ENCODE measurements at places on chromosomes 6 and 20. TPM values are rescaled to one million over a fixed set of nuclear protein-coding genes. Genes with fewer than 3 reads are reported as not detected.

DNA sequence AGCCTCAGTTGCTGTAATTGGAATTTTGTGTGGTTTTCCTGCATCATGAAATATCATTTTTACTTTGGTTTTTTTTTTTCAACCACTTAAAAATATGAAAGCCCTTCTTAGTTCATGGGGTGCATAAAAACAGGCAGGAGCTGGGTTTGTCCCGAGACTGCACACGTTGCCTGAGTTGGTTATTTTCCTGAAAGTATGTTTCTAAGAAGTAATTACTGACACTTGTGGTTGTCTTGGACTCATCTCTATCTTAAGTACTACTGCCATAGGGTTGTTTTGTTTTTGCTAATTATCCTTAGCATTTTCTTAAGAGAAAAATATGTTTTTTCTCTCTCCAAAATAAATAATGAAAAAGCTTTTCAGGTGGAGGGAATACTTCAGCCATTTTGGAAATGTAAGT lies 40.1 kb downstream of the FAM120B start:
- DNase-seq = no peak

- peak; percentile 22 for DNase-seq
Measured at GRCh38 chr6:94835264-94835663, 742.1 kb upstream of the MANEA start.

Gene SLC22A7
- total RNA-seq = not detected

DNA sequence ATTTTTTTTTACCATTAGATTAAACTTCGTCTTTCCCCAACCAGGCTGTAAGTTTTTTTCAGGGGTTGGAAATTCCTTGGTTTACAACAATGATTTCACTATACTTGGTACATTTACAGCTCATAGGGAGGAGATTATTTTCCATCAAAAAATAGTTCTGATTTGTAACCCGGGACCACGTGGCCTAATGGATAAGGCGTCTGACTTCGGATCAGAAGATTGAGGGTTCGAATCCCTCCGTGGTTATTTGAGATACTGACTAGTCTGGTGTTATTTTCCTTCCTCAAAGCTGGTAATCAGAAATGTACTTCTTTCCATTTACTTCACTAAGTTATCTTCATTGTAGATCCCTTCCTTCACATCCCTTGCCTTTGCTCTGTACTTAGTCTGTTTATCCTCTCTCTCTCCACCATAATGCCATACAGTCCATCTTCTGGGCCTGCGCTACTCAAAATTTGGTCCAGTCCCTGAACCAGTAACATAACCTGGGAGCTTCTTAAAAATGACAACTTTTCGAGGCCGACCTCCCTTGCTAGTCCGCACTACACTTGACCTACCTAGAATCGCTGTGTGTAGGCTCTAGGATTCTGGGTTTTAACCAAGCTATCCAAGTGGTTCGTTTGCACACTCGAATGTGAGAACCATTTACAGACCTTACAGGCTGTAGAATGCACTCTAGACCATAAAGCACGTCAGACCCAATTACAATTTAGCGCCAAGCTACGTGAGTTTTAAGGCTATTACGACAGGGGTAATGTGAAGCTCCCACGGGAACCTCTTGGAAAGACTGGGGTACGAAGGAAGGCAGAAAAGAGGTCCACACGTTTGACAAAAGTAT lies 42.1 kb upstream of the BTN3A2 start:
- DNase-seq = peak; percentile 96

DNA sequence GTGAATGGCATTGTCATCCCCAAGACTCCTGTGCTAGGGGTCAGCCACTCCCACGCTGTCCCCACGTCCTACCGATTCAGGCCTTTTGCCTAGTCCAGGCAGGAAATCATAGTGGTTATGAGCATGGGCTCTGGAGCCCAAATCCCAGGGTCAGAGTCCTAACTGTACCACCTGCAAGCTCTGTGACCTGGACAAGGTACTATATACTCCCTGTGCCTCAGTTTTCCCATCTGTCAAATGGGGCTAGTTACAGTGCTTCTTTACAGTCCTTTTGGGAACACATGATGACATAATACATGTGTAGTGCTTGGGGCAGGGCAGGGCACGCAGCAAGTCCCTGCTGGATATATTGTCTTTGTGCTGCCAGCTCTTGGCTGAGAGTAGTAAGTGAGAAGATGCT lies 27.2 kb downstream of the EFCAB8 start:
- no peak for DNase-seq

Gene PPP1R16B
- total RNA-seq = 0.12 TPM

GRCh38 chr6:140314682-140315081 lies 940.2 kb upstream of the CITED2 start:
- DNase-seq = no peak

- DNase-seq = no peak
Measured at GRCh38 chr6:139099984-139100383, 34.9 kb upstream of the HECA start.

DNA sequence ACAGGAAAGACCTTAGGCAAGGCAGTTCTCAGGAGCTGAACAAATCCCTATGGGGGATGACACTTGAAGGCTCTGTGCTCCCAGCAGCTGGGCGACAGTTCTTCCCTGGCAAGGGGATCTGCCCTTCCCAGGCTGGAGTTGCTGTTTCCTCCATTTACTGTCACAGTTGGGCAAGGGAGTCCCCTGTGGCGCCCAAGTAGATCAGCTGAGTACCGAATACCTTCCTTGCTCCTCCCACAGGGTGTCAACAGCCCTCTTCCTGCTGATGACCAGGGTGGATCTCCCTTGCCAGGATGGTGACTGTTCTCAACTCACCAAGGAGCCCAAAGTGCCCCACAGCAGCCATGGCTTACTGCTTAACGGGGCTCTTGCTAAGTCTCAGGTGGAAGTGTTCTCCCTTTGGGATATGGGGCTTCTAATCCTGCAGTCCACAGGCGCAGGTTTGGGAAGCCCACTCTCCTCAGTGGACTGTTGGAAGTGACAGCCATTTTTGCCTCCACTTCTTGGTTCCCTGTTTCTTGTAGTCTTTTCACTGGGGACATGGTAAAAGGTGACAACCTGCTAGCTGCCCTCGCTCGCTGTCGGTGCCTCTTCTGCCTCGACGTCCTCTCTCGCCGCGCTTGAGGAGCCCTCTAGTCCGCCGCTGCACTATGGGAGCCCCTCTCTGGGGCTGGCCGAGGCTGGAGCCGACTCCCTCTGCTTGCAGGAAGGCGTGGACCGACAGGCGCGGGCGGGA lies 5.7 kb upstream of the PSMG4 start:
- no peak for DNase-seq

- peak; percentile 70 for DNase-seq
Measured at GRCh38 chr6:3805448-3806123, 43.6 kb upstream of the FAM50B start.

Gene PDYN
- total RNA-seq = not detected

DNA sequence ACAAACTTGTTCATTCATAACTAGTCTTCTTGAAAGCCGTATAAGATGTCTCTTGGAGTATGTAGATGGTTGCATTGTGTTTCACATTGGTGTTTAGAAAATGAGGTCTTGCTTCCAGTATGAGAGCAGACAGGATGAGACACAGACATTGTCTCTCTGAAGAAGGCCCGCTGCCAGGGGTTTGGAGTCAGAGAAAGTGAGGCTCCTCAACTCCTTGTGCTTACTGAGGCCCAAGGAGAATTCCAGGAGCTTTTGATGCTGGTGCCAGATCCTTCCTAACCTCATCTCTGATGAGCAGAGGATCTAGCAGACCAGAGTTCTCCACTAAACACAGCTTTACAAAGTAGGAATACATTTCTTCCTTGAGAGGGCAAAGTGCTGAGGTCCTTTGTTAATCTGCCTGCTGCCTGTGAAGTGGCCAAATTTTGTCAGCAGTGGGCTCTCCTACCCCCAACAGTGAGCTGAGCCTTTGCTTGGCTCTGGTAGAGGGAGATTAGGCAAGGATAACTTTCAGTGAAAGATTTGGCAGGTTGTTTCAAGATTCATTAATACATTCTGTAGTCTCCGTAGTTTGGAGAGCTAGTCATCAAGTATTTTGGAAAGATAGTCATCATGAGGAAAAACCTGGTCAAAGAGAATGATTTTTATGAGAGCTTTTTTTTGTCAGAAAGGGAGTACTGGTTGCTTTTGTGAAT lies 9.7 kb downstream of the MAPRE1 start:
- no peak for DNase-seq

- DNase-seq = peak; percentile 68
Measured at GRCh38 chr20:38751360-38751976, 3.2 kb downstream of the ACTR5 start.

- no peak for DNase-seq
Measured at GRCh38 chr6:4359108-4359730, 223.8 kb upstream of the ECI2 start.

- no peak for DNase-seq
Measured at GRCh38 chr6:159829526-159829925, 29.4 kb downstream of the PNLDC1 start.

DNA sequence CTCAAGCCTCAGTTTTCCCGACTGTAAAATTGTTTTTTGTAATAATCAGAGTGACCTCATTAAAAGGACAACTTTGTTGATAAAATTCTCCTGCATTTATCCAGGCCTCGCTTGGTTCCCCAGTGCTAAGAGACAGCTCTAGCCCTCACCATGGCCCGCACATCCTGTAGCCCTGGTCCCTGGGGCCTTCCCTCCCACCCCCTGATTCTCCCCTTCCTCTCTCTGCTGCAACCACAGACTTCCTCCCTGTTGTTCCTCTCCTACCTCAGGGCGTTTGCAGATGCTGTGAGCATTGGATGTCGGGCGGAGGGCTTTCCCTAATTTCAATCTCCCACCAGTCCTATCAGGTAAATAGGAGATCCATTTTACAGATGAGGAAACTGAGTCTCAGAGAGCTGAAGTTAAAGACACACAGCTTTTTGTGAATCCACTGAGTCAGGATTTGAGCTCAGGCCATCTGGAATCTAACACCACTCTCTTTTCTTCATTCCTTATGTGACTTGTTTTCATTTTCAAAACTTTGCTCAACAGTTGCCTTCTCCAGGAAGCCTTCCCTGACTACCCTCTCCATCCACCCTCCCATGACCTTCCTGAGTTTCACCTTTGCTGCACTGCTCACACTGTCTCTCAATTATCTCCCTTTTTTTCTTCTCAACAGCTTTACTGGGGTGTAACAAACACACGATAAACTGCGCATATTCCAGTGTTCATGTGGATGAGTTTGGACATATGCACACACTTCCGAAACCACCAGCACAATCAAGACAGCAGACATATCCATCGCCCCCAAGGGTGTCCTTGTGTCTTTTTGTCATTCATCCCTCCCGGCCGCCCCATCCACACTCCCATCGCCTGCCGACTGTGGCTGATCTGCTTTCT lies 107.1 kb downstream of the CEBPB start:
- DNase-seq = no peak

Gene CFAP206
- 0.07 TPM for total RNA-seq

Data from PC-3 (cell line).